ENCODE measurements at places on chromosomes 7 and 10. TPM values are rescaled to one million over a fixed set of nuclear protein-coding genes. Genes with fewer than 3 reads are reported as not detected.

DNA sequence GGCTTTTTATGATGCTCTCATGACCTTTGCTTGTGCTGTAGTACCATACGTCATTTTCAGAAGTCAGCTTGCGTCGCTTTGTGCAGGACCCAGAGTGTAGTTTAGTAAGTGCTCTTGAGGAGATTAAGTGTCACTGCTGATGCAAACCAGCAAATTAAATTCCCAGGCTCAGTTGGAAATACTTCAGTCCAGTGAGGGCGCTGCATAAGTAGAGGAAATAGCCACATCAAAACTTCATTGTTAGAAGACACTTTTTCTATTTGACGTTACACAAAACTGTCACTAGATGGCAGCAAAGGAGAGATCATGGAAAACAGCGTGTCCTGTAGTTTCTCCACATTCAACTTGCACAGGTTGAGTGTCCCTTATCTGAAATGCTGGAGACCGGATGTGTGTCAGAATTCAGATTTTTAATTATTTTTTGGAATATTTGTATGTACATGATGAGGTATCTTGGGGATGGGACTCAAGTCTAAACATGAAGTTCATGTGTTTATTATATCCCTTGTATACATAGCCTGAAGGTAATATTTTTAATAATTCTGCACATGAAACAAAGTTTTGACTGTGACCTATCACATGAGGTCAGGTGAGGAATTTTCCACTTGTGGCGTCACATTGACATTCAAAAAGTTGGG, 7.9 kb downstream of the ZNF22 start:
- H3K4me3 ChIP-seq: no peak overlapping the region
- H3K4me1 ChIP-seq: peaks cover 11% of the 10 kb centered on the region
- no peak overlapping the region for H3K27ac ChIP-seq
- peak; percentile 44 for DNase-seq

CCDC126 gene
- total RNA-seq: 10.2 TPM

CYP2C19 gene
- total RNA-seq: not detected

- no peaks in the 10 kb centered on the region for H3K27me3 ChIP-seq
- DNase-seq: no peak
- no peak overlapping the region for H3K4me3 ChIP-seq
- no peaks in the 10 kb centered on the region for H3K36me3 ChIP-seq
- H3K4me1 ChIP-seq: no peaks in the 10 kb centered on the region
Measured at GRCh38 chr7:34612661-34613060, 45.4 kb upstream of the NPSR1 start.

- peak; percentile 62 for DNase-seq
- peaks cover 51% of the 10 kb centered on the region for H3K36me3 ChIP-seq
Measured at GRCh38 chr10:70540089-70540788, 61.7 kb downstream of the PALD1 start.

NET1 gene
- 57.7 TPM for total RNA-seq

GRCh38 chr10:5529702-5530411, 5.1 kb downstream of the CALML3 start:
- no peak overlapping the region for H3K4me3 ChIP-seq
- peaks cover 12% of the 10 kb centered on the region for H3K27me3 ChIP-seq
- DNase-seq: no peak
- no peak overlapping the region for H3K27ac ChIP-seq
- peaks cover 4% of the 10 kb centered on the region for H3K36me3 ChIP-seq

- H3K4me3 ChIP-seq: no peak overlapping the region
- H3K36me3 ChIP-seq: no peaks in the 10 kb centered on the region
- DNase-seq: no peak
- H3K27ac ChIP-seq: no peak overlapping the region
- peaks cover 1% of the 10 kb centered on the region for H3K27me3 ChIP-seq
Measured at GRCh38 chr10:88508796-88509195, 74.3 kb downstream of the RNLS start.

HACD1 gene
- 17.9 TPM for total RNA-seq

GPR26 gene
- 0.05 TPM for total RNA-seq

PHYHIPL gene
- total RNA-seq: 0.69 TPM

DUS4L gene
- 10.0 TPM for total RNA-seq

SERPINE1 gene
- 0.80 TPM for total RNA-seq

DNA sequence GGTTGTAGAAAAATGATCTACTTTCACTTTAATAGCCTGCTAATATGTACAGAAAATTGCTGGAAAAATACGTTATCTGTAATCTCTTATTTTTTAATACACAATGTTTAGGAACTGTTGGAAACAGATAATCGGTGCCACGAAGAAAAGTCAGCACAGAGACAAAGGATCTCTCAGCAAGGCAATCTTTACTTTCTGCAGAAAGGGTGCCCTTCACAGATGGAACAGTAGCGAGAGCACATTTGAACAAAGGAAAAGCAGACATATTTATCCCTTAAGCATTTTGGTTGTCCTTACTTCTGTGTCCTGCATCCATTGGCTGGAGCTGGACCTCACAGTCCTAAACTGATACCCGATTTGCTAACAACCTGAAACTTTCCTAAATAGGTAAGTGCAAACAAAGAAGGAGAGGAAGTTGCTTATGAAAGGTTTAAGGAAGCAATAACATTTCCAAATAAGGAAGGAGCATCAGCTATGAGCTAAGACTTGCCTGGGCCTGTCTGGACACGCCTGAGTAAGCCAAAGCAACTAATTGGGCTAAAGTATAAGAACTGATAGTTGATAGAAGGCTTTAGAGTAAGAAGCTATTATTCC, 640.0 kb downstream of the SH2D4B start:
- H3K36me3 ChIP-seq: peaks cover 4% of the 10 kb centered on the region
- DNase-seq: no peak
- no peaks in the 10 kb centered on the region for H3K27me3 ChIP-seq
- no peak overlapping the region for H3K27ac ChIP-seq
- H3K4me3 ChIP-seq: no peak overlapping the region
- H3K4me1 ChIP-seq: peaks cover 3% of the 10 kb centered on the region

GRCh38 chr7:19327018-19327417, 181.8 kb upstream of the FERD3L start:
- DNase-seq: no peak
- H3K27ac ChIP-seq: no peak overlapping the region
- peaks cover 13% of the 10 kb centered on the region for H3K4me1 ChIP-seq

- H3K4me1 ChIP-seq: no peaks in the 10 kb centered on the region
- no peaks in the 10 kb centered on the region for H3K36me3 ChIP-seq
Measured at GRCh38 chr7:47197486-47197885, 384.4 kb downstream of the TNS3 start.

DNA sequence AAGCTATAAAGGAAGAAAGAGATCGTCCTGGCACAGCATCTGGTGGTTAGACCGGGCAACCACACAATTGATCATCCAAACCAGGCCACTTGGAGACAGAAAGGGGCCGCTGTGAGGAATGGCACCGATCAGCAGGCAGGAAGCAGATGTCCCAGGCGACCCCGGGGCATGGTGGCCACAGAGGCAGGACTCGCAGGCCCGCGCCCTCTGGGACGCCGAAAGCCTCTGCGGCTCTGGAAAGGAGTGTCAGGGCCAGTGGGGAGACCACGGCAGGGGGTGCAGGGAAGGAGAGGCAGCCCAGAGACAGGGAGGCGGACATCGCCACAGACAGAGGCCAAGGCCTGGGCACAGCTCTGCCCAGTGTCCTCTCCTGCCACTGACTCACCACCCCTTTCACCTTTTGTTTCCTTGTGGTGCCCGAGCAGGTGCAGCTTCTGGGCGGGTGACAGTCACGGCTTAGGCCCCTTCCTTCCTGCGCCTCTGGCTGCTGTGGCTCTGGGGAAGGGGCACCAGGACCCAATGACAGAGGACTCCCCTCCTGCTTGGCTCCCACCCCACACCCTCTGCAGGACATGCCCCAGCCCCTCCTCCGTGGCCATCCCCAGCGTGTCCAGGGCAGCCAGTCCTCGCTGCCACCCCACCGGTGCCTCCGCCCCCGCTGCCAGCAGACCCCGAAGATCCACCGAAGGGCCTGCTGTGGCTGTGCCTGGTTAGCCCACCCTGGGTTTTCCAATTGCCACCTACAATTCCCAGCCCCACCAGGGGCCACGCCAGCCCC, 10.9 kb downstream of the STK32C start:
- H3K4me3 ChIP-seq: no peak overlapping the region
- no peak for DNase-seq
- H3K36me3 ChIP-seq: no peaks in the 10 kb centered on the region
- no peaks in the 10 kb centered on the region for H3K4me1 ChIP-seq
- peaks cover 6% of the 10 kb centered on the region for H3K27me3 ChIP-seq

DNA sequence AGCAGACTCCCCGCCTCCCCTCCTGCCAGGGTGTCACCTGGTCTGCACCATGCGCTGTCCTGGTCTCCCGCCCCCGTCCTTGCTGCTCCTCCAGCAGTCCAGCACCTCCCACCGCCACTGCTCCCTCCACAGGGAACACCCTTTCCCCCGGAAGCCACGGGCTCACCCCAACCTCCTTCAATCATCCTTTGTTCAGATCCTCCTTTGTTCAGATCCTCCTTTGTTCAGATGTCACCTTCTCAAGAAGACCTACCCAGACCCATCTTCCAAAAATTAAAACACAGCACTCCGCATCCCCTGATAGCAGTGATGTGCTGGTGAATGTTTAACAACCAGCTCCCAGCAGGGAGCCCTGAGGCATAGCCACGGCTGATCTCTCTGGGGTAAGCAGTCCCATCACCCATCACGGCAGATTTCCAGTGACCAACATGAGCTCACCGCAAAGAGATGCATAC, 237.7 kb downstream of the USP6NL start:
- H3K27ac ChIP-seq: peak overlapping the region; percentile 10
- no peak overlapping the region for H3K4me3 ChIP-seq
- H3K4me1 ChIP-seq: peaks cover 2% of the 10 kb centered on the region
- peaks cover under 1% of the 10 kb centered on the region for H3K36me3 ChIP-seq

- H3K36me3 ChIP-seq: no peaks in the 10 kb centered on the region
- H3K27me3 ChIP-seq: peaks cover 2% of the 10 kb centered on the region
- peak; percentile 19 for DNase-seq
- H3K4me1 ChIP-seq: peaks cover 17% of the 10 kb centered on the region
- H3K27ac ChIP-seq: no peak overlapping the region
- no peak overlapping the region for H3K4me3 ChIP-seq
Measured at GRCh38 chr10:546971-547590, 142.4 kb downstream of the DIP2C start.

GIMAP5 gene
- 220 TPM for total RNA-seq

- no peak overlapping the region for H3K4me3 ChIP-seq
- no peaks in the 10 kb centered on the region for H3K27me3 ChIP-seq
- no peak for DNase-seq
- H3K27ac ChIP-seq: no peak overlapping the region
- H3K4me1 ChIP-seq: peaks cover 4% of the 10 kb centered on the region
Measured at GRCh38 chr7:130957137-130957513, 223.1 kb upstream of the KLF14 start.

- DNase-seq: no peak
- peaks cover 2% of the 10 kb centered on the region for H3K4me1 ChIP-seq
- no peak overlapping the region for H3K27ac ChIP-seq
- peaks cover 9% of the 10 kb centered on the region for H3K36me3 ChIP-seq
- H3K4me3 ChIP-seq: no peak overlapping the region
Measured at GRCh38 chr10:112855134-112855533, 94.9 kb upstream of the TCF7L2 start.

DNA sequence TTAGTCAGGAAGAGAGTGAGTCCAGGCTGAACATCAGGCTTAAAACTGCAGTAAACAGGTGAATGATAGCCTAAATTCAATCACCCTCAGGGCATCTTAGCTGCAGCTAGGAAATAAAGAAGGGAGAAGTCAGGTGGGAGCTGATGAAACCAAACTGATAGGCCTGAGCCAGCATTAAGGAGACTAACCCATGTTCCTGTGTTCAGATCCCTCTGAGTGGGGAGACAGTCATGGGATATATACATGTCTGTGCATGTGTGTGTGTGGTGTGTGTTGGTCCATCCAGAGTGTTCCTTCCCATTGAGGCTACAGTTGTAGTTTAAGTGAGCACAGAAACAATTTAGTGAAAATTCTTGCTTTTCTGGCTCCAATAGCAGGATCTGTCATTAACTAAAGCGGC, 480.9 kb downstream of the PHTF2 start:
- H3K4me3 ChIP-seq: no peak overlapping the region
- H3K27ac ChIP-seq: no peak overlapping the region
- peaks cover 2% of the 10 kb centered on the region for H3K27me3 ChIP-seq
- DNase-seq: no peak
- peaks cover 19% of the 10 kb centered on the region for H3K4me1 ChIP-seq
- no peaks in the 10 kb centered on the region for H3K36me3 ChIP-seq

- peaks cover 6% of the 10 kb centered on the region for H3K4me1 ChIP-seq
- H3K36me3 ChIP-seq: peaks cover 13% of the 10 kb centered on the region
- DNase-seq: no peak
- no peak overlapping the region for H3K4me3 ChIP-seq
Measured at GRCh38 chr7:139602143-139602722, 78.7 kb downstream of the CLEC2L start.

VPS50 gene
- total RNA-seq: 20.6 TPM

SEMA3E gene
- total RNA-seq: 0.62 TPM

DNA sequence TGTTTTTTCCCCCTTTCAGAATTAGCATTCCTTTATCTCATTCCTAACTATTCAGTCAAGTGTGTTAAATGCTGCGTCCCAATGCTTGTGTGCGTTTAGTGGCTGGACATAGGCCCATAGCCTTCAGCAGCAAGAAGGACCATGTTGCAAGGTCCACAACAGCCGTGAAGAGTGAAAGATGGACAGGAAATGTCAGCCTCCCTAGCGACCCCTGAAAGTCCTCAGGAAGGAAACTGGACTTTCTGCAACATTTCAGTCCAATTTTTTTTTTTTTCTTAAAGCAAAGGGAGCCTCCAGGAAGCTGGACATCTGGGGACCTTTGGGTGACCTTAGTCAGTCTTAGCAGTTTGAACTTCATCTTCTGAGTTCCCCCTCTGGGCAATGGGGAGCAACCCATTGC, 550.7 kb upstream of the MGMT start:
- H3K4me1 ChIP-seq: peaks cover 7% of the 10 kb centered on the region
- no peak overlapping the region for H3K27ac ChIP-seq
- no peak overlapping the region for H3K4me3 ChIP-seq
- no peaks in the 10 kb centered on the region for H3K36me3 ChIP-seq
- DNase-seq: no peak
- peaks cover 5% of the 10 kb centered on the region for H3K27me3 ChIP-seq

MPP7 gene
- total RNA-seq: 1.4 TPM
